Endothelial cell of umbilical vein (primary cell): ENCODE measurements at places on chromosomes 2 and 18. TPM values are rescaled to one million over a fixed set of nuclear protein-coding genes. Genes with fewer than 3 reads are reported as not detected.
A peak's percentile ranks its signal among the peaks of the same experiment; 100 is the strongest.

UGT1A4 gene
- total RNA-seq: not detected in 2 replicates

C2orf66 gene
- total RNA-seq: 0.27 and 0.39 TPM in 2 replicates

OST4 gene
- total RNA-seq: 415 TPM in 2 replicates

GRHL1 gene
- 0.85 and 1.1 TPM in 2 replicates for total RNA-seq

GPR17 gene
- total RNA-seq: not detected in 2 replicates

TRMT61B gene
- total RNA-seq: 13.6 and 14.9 TPM in 2 replicates

MLPH gene
- not detected in 2 replicates for total RNA-seq

INPP5D gene
- total RNA-seq: 43.3 and 46.6 TPM in 2 replicates

IL36RN gene
- total RNA-seq: not detected in 2 replicates

B3GNT7 gene
- 1.2 TPM in 2 replicates for total RNA-seq

- H3K4me1 ChIP-seq: no peaks in the 10 kb centered on the region
- no peak overlapping the region for H3K4me3 ChIP-seq
- DNase-seq: no peak
Measured at GRCh38 chr18:75809151-75809925, 381.8 kb upstream of the SMIM21 start.

DNA sequence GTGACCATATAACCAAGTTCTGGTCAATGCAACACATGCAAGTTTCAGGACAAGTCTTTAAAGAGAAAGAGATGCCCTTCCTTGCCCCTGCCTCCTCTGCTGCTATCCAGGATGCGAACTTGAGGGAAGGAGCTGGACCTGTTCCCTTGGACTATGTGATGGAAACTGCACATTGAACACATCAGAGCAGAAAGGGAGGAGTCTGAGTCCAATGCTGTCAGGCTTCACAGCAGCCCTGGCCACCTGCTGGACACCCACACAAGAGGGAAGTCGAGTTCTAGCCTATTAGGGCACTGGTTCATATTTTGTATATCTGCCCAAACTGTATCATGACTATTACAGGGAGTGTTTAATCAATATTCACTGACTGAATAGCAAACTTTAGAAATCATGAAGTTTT, 38.3 kb upstream of the TEX51 start:
- H3K4me1 ChIP-seq: no peaks in the 10 kb centered on the region
- H3K4me3 ChIP-seq: no peak overlapping the region
- no peaks in the 10 kb centered on the region for H3K27me3 ChIP-seq
- DNase-seq: no peak
- H3K27ac ChIP-seq: no peak overlapping the region

DNA sequence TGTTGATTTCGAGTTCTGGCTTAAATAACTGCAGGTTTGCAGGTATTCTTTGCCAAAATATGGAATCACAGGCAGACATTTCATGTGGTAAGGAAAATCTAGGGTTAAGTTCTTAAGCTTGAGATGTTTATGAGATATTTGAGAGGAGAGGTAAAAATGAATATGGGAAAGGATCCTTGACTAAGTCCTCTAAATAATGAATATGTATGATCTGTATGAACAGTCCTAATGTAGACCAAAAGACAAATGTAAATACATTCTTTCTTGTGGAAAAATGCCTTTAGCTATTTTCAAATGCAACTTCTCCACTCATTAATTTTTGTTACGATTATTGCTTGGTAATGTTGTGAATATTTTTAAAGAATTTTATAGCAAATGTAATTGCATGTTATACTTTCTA, 1632.6 kb downstream of the SUCLG1 start:
- H3K4me1 ChIP-seq: no peaks in the 10 kb centered on the region
- DNase-seq: no peak
- H3K36me3 ChIP-seq: no peaks in the 10 kb centered on the region

GRCh38 chr2:113173542-113174375, at the start of gene PSD4:
PSD4 (plus strand) TSS chr2:113173971; CDS start chr2:113182457, 8,486 bp downstream.
- H3K36me3 ChIP-seq: no peaks in the 10 kb centered on the region
- H3K4me1 ChIP-seq: no peaks in the 10 kb centered on the region
- H3K27ac ChIP-seq: no peak within 1 kb of the TSS
- H3K4me3 ChIP-seq: no peak within 1 kb of the TSS
- peaks cover 7% of the 10 kb centered on the region for H3K27me3 ChIP-seq

GRCh38 chr18:40608226-40608625, 1346.8 kb upstream of the PIK3C3 start:
- H3K27ac ChIP-seq: no peak overlapping the region
- no peaks in the 10 kb centered on the region for H3K4me1 ChIP-seq
- no peaks in the 10 kb centered on the region for H3K36me3 ChIP-seq
- H3K27me3 ChIP-seq: no peaks in the 10 kb centered on the region
- no peak overlapping the region for H3K4me3 ChIP-seq

GRCh38 chr2:24857746-24858145, 62.3 kb downstream of the ADCY3 start:
- no peaks in the 10 kb centered on the region for H3K36me3 ChIP-seq
- no peak for DNase-seq
- H3K4me3 ChIP-seq: no peak overlapping the region
- H3K27me3 ChIP-seq: no peaks in the 10 kb centered on the region
- H3K27ac ChIP-seq: no peak overlapping the region
- H3K4me1 ChIP-seq: no peaks in the 10 kb centered on the region

- no peak overlapping the region for H3K4me3 ChIP-seq
- H3K36me3 ChIP-seq: no peaks in the 10 kb centered on the region
- H3K27me3 ChIP-seq: no peaks in the 10 kb centered on the region
- DNase-seq: no peak
- no peak overlapping the region for H3K27ac ChIP-seq
Measured at GRCh38 chr2:215332872-215333595, 21.2 kb downstream of the ATIC start.

DNA sequence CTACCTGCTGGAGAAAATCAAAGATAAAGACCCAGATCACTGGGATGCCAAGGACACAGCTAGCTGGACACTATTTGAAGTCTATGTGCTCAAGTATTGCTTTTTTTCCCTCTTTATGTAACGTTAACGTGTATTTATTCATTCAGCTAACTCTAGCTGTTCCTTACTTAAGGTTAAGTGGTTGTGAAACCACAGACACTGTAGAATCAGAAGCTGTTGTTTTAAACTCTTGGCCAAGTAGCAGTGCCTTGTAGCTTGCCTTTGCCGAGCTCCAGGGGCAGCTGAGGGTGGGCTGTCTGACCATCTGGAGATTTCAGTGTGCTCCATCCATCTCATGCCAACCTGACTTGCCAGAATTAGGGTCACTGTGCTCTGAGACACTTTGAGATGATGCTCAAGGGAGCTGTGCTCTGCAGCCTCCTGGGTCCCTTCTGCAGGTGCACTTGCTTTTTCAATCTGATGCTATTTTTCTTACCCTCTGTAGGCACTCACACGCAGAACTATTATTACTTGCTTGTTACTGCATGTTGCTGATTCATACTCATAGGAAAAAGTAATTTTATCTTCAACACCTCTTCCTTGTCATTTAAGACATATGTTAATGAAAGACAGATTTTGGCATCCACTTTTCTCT, 116.2 kb downstream of the METTL8 start:
- H3K27ac ChIP-seq: no peak overlapping the region
- no peaks in the 10 kb centered on the region for H3K36me3 ChIP-seq
- no peak for DNase-seq

DNA sequence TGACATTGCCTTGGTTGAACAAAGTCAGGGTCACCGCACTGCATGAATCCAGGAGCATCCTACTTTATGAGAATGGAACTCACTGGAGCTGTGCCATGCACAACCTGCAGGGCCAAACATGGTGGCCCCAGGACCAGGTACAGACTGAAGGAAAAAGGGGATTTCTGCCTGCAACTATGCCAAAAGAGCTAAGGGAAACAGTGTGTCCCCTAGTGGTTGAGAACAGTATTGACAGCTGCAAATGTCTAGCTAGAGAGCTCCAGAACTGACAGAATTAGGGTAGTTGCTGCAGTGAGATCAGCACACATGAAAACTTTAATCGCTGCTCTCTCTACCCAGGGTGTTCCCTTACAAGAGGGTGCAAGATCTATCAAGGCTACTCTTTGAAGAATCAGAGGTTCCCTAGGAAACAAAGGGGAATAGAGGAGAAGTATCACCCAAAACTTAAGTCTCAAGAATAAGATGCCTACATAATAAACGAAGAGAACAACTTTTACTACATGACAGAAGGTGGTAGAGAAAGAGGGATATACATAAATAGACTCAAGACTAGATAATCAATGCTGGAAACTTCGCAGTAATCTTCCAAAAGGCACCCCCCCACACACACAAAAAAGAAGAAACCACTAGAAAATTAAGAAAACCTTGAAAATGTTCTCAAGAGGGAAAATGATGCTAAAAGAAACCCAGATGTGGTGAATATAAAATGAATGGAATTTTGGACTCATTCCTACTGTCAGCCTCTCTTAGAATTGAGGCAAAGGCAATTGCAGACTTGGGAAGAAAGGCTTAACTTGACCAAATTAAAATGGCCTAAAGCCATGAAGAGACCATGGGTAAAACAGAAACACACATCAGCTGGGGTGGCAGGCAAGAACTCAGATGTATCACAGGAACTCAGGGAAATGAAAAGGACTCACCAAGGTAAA, 43.6 kb upstream of the IHH start:
- DNase-seq: peak; percentile 35
- no peak overlapping the region for H3K4me3 ChIP-seq
- no peaks in the 10 kb centered on the region for H3K36me3 ChIP-seq
- no peak overlapping the region for H3K27ac ChIP-seq
- H3K27me3 ChIP-seq: no peaks in the 10 kb centered on the region

- no peaks in the 10 kb centered on the region for H3K27me3 ChIP-seq
- no peaks in the 10 kb centered on the region for H3K36me3 ChIP-seq
- no peaks in the 10 kb centered on the region for H3K4me1 ChIP-seq
- H3K4me3 ChIP-seq: no peak overlapping the region
- DNase-seq: no peak
- no peak overlapping the region for H3K27ac ChIP-seq
Measured at GRCh38 chr2:116935097-116935814, 879.2 kb upstream of the DDX18 start.

DNA sequence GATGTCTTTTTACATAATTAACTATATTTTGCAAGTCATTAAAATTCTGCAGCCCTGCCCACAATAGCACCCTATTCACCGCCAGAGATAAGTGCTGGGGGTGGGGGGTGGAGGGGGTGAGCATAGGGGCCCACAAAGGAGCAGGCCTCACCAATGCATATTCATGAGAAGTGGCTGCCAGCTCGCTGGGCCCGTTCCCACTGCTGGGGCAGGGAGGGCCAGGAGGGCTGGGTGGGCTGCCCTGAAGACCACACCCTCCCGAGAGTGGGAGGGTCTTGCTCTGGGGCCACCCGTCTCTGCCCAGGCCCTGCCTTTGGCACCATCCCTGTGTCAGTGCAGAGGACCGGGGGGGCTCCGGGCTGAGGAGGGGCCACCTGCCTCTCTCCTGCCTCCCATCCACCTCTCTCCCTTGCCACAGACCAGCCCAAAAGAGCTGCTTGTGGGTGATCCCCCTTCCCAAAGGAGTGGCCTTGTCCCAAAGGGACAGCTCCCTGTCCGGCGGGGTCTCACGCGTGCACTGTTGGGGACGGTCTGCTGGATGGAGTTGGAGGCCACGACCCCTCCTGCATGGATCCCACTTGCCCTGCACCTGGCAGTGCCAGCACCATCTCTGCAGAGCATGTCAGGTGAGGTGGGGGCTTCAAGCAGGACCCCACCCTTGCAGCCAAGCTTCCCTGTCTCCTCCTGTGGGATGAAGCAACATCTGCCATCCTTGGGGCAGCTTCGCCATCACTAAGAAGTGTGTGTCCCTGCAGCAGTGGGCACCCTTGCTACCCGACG, 138.8 kb upstream of the GPC1 start:
- no peaks in the 10 kb centered on the region for H3K27me3 ChIP-seq
- no peak for DNase-seq
- H3K4me3 ChIP-seq: no peak overlapping the region
- H3K36me3 ChIP-seq: no peaks in the 10 kb centered on the region
- no peaks in the 10 kb centered on the region for H3K4me1 ChIP-seq

DNA sequence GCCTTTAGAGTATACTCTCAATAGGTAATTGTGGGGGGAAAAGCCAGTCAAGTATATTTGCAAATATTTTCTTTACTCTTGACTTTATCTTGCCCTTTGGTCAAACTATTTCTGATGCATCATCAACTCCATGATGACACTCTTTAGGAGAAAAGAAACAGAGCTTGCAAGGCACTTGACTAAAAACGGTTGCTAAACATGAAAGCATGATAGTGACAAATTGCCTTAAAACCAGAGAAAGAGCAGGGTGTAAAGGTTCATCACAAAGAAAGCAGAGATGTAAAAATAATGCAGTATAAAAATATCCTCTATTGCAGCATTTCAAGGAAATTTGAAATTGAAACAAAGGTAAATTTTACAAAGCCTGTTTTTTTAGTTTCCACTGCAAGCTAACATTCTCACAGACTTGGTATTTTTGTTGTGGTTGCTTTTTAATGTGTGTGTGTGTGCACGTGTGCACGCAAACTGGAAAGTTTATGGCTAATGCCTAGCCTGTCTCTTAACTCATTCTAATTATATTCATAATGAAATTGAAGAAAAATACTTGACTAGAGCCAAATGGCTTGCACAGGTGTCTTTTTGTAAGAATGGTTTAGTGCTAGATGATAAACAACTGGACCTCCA, 503.6 kb downstream of the ARHGAP15 start:
- H3K36me3 ChIP-seq: no peaks in the 10 kb centered on the region
- DNase-seq: no peak
- no peaks in the 10 kb centered on the region for H3K4me1 ChIP-seq
- no peaks in the 10 kb centered on the region for H3K27me3 ChIP-seq
- H3K4me3 ChIP-seq: no peak overlapping the region

GRCh38 chr18:10194592-10194991, 259.8 kb upstream of the APCDD1 start:
- no peaks in the 10 kb centered on the region for H3K27me3 ChIP-seq
- H3K4me3 ChIP-seq: no peak overlapping the region
- H3K4me1 ChIP-seq: no peaks in the 10 kb centered on the region
- DNase-seq: no peak
- no peak overlapping the region for H3K27ac ChIP-seq
- no peaks in the 10 kb centered on the region for H3K36me3 ChIP-seq

GRCh38 chr2:216436383-216436782, 24.1 kb downstream of the SMARCAL1 start:
- DNase-seq: no peak
- no peak overlapping the region for H3K27ac ChIP-seq

DNA sequence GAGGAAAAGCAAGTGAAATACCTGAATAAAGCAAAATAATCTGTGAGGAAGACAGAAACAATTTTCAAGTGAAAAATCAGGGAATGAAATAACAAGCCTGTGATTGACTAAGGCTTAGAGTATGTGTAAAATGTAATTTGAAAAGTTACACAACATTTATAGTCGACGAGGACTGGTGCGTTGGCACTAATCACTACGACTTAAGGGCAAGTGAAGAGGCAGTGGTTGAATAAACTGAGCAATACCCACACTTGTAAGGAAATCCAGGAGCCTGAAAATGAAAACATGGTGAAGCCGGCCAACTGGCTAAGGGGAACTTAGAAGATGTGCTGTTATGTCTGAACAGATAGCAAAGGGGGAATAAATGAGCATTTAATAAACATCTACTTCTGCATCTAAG, 13.4 kb downstream of the DOK1 start:
- H3K27ac ChIP-seq: no peak overlapping the region
- DNase-seq: no peak
- no peaks in the 10 kb centered on the region for H3K36me3 ChIP-seq
- no peaks in the 10 kb centered on the region for H3K4me1 ChIP-seq

- H3K36me3 ChIP-seq: no peaks in the 10 kb centered on the region
- no peak for DNase-seq
- no peak overlapping the region for H3K27ac ChIP-seq
- no peak overlapping the region for H3K4me3 ChIP-seq
- no peaks in the 10 kb centered on the region for H3K27me3 ChIP-seq
- H3K4me1 ChIP-seq: peaks cover 23% of the 10 kb centered on the region
Measured at GRCh38 chr18:23690505-23691068, 1.3 kb downstream of the LAMA3 start.
